Epithelial cell of proximal tubule (primary cell): ENCODE measurements at places on chromosomes 7 and 10.

DNA sequence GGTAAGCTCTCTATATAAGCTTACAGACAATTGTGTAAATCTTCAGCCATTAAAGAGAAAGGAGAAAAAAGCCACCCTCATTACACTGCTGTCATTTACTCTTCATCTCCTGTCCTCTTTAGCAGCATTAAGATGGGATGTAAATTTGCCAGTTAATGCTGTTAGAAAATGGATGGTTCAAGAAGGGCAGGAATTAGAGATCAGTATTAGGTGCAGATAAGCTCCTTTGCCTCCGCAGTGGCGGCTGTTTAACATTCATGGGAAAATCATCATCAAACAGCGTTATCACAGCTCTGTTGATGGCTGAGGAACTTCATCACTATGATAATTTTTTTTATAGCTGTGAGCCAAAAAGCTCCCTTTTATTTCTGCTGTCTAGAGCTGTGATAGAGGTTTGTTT, 61.8 kb upstream of the FAM204A start:
- no peak for DNase-seq

GRCh38 chr10:11610826-11611247, 613 bp downstream of the USP6NL start:
- no peak for DNase-seq

- no peak for DNase-seq
These were observed 32.0 kb downstream of the EXOC6 start for GRCh38 chr10:92880233-92880861.

DNA sequence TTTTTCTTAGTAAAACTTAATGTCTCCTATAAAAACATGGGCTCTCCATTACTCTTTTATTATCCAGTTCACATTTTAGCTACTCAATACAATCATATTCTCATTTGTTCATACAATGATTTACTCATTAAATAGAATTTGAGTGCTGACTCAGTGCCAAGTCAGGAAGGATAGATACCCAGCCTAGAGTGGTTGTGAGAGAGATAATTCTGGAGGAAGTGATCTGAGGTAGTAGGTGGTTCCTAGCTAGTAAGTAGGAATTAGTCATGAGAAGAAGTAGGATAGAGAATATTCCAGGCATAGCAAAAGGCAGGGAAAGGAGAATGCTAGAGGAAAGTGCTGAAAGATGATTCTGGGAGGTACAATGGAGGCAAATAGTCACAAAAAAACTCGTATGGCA, 133.5 kb upstream of the MBL2 start:
- peak; percentile 78 for DNase-seq
